T-helper 2 cell (primary cell): ENCODE measurements at places on chromosomes 3 and 15.

DNA sequence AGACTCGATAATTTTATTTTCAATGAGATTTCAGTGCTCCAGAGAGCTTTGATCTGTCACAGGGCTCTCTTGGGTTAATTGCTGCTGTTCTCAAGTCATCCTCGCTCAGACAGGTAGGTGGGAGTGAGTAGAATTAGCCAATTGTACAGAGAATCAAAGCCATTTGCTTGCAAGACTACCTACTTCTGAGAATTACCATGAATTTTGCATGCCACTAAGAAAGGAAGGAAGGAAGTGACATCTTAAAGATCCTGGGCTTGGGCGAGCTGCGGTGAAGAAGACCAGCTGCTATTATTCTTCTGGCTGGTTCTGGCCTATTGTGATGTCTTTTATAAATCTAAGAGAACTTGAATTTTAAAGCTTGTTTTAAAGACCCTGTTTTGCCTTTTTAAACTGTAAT lies 154.1 kb upstream of the LPP start:
- DNase-seq: no peak

DNA sequence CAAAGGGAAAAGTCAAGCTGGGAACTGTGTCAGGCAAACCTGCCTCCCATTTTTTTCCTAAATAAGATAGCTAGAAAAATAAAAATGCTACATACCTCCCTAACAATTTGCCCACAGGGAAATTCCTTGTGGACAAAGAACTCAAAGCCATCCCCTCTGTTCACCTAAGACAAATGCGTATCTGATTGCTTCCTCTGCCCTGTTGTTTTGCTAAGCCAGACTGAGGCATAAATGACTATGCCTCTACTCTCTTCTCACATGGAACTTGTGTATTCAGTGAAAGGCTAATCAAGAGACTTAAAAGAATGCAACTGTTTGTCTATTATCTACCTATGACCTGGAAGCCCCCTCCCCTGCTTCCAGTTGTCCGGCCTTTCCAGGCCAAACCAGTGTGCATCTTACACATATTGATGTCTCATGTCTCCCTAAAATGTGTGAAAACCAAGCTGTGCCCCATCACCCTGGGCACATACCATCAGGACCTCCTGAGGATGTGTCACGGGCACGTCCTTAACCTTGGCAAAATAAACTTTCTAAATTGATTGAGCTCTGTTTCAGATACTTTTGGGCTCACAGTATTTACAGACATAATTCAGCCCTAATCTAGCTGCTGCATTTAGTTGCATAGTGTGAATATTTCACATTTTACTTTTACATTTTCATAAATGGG lies 15.8 kb downstream of the CHD2 start:
- DNase-seq: no peak

DNA sequence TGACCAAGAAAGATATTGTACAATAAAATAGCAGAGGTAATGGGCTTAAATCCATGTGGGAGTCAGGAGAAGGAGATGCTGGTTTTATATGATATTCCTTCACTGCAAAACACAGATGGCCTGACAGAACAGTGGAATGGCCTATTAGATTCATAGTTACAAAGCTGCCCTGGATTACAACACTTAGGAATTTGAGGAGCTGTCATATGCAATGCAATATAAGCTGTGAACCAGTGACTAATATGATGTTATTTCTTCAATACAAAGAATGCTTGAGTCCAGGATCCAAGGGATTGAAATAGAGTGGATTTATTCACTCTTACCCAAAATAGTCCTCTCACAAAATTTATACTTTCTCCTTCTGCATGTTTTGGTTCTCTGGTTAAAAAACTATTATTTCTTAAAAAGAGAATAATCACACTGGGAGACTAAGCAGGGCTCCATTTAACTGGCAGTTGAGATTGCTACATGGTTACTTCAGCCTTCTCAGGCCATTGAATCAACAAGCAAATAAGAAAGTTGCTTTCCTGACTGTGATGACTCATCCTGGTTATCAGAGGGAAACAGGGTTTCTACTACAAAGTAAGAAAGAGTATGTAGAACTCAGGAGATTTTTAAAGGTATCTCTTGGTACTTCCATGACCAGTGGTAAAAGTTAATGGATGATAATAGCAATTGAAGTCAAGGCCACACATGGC lies 79.8 kb upstream of the ZPLD1 start:
- no peak for DNase-seq

GRCh38 chr3:101984356-101984755 lies 135.0 kb downstream of the NFKBIZ start:
- no peak for DNase-seq

DNA sequence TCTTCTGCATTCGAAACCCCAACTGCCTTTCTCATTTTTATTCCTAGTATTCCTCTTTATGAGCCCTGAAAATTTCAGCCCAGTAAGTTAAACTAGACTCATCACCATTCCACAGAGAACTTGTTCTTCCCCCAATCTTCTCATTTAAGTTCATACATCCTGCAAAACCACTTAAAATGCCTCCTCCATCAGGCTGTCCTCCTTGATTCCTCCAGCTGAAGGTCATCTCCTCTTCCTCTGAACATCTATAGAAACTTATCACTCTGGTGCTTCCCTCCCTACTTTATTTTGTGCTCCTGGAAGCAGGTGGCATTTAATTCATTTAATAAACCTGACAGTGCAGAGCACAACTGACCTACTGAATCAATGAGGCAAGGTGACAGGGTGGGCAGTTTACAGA lies 38.3 kb downstream of the VGLL4 start:
- no peak for DNase-seq

DNA sequence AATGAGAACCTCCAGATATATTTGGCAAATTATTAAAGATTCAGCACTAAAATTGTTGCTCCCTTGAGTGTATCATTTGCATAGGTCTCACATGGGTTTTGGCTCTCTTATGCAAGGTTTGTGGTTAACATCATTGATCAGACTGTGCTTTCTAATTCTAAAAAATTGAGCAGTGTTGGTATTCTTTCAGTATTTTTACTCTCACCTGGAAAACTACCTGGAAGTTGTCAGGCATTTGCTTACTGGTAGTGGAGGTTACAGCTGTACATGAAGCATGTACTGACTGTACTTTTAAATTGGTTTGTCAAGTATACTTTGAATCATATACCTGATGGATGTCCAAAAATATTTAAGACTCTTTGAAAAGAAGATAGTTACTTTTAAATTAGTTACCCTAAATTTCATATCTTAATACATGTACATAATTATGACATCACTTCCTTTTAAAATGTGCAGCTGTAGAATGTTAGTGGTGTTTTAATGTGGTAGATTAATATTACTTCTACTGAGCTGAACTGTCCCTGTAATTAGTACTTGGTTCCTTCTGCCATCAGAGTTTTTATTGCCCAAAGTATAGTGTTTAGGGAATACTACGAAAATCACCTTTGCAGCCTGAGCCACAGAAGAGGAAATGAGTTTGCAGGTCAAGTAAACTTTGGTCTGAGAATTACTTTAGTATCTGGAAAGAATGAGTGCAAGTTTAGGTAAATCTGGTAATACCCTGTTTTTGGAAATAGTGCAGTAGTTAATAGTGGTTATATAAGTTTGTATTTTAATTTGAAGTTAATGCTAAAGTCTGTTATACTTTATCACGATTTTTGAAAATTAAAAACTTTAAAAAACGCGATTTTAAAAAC lies 2.8 kb downstream of the CHD2 start:
- no peak for DNase-seq

DNA sequence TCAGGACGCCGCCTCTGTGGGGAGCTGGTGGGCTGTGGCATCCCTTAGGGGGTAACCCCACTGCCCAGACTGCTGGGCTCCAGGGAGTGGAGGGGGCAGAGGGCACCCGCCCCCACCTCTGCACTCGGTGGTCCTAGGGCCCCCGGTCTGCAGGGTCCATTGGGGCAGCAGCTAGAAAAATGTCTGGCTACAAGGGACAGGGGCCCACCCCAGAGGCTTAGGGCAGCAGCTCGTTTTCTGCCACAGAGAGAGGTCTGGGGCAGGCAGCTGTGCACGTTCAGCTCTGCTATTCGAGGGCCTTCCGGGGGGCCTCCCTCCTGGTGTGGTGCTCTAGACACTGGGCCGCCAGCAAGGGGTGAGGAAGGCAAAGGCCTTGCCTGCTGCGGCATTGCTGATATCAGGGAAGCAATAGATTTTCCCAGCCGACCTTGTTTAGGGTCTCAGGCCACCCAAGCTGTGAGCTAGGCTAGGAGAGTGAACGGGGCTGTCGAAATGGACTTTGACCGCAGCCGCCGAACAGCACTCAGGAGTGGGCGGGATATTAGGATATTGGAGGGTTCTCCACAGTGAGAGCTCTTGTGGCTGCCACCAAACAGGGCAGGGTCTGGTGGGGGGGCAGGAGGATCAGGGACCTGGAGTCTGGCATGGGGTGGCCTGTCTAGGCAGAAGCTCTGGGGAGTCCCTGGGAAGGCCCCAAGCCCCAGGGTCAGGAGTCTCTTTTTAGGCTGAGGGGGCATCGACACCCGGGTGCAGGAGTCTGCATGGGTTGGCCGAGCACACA lies 61.4 kb upstream of the KLF13 start:
- no peak for DNase-seq

- no peak for DNase-seq
Observed at GRCh38 chr3:193452338-193452737, 73.8 kb upstream of the ATP13A5 start.

GRCh38 chr3:22937536-22937935 lies 265.6 kb upstream of the UBE2E2 start:
- DNase-seq: no peak

GRCh38 chr15:71083349-71083748 lies 31.9 kb upstream of the THSD4 start:
- DNase-seq: no peak
